ENCODE measurements at places on chromosomes 4 and X.

DNA sequence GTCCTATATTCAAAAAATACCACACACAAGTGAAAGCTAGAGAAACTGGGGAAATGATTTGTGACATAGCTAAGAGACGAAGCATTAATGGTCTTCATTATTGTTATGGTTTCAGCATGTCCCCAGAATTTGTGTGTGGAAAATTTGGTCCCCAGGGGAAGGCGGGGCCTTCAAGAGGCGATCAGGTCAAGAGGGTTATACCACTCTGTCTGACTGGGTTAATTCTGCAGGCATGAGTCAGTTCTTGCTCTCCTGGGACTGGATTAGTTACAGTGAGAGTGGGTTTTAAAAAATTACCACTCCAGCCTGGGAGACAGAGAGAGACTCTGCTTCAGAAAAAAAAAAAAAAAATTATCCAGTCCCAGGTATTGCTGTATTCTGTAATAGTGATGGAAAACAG is 2.1 kb upstream of the MTNR1A start:
- no peak for DNase-seq

DNA sequence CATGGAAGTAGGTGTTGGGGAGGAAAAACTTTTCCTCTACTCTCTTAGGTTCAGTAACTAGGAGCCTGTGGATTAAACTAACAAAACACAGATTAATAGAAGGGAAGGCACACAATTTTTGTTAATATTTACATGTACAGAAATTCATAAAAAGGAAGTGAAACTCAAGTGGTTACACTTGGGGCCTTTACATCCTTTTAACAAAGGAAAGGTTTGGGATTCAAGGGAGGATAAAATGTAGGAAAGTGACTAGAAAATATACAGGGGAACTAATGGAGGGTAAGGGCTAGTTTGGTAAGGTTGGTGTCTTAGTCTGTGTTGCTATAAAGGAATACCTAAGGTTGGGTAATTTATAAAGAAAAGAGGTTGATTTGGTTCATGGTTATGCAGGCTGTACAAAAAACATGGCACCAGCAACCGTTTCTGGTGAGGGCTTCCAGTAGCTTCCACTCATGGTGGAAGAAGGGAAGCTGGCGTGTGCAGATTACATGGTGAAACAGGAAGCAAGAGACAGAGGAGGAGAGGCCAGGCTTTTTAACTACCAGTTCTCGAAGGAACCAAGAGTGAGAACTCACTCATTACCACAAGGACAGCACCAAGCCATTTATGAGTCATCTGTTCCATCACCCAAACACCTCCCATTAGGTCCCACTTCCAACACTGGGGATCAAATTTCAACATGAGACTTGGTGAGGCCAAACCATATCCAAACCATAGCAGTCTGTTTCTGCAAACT is 124.4 kb downstream of the CHRDL1 start:
- DNase-seq = no peak

DNA sequence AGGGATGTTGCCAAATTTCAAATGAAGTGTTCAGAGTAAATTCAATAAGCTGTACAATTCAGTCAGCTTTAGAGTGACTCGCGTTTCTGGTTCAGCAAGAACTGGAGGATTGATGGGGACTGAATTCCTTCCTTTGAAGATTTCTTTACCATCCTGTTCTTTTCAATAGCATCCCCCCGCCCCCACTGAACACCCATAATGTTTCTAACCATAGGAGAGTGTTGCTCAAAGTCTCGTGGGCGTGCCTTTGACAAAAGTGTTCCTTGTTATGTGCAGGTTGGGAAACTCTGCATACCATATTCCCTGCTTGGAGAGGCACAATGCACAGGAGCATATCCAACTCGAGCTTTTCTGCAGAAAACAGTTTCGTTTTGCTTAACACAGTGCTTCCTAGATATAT is 323.5 kb upstream of the CASK start:
- no peak for DNase-seq

DNA sequence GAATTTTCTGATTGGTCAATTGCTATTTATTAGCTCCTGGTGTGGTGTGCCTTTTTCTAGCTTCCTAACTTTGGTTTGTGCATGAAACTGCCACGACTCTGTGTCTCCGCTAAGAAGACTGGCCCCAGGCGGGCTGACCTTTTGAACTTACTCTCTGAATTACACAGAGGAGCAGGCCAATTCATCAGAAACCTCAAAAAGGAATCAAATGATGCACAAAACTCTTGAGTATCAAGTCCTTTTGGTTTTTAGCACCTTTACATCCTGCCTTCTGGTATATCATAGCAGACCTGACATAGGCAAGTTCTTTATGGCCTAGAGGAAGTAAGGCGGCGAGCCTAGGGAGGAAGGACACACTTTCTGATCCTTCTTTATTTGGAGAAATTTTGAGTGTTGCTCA is 17.6 kb downstream of the TKTL1 start:
- no peak for DNase-seq

- DNase-seq = no peak
Measured at GRCh38 chr4:144181391-144181790, 40.9 kb upstream of the GYPA start.

GRCh38 chr4:56464581-56464980 is 2.8 kb upstream of the SRP72 start:
- no peak for DNase-seq

- no peak for DNase-seq
Measured at GRCh38 chrX:142977128-142977914, 48.4 kb upstream of the SPANXN4 start.

GRCh38 chrX:6985537-6985936 is 162.0 kb upstream of the STS start:
- DNase-seq = no peak

GRCh38 chrX:143632625-143633410 is 3.1 kb downstream of the SLITRK4 start:
- DNase-seq = no peak

DNA sequence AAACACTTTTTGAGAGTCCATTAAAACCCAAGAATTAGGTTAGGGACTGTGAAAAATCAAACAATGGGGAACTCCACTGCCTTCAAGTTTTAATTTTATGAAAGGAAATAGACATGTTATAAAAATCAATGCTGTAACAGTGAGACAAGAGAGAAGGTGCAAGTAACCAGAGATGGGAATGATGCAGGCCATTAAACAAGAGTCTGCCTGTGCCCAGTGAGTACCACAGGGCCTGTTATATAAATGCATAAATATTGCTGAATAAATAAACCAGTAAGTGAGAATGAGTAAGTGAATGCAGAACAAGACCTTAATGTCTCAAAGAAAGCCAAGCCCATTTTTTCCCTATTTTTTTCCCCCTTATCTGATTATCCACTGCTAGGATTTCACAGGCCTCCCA is 53.3 kb upstream of the BMP2K start:
- no peak for DNase-seq

- no peak for DNase-seq
Measured at GRCh38 chr4:3358656-3359055, 65.8 kb downstream of the RGS12 start.

DNA sequence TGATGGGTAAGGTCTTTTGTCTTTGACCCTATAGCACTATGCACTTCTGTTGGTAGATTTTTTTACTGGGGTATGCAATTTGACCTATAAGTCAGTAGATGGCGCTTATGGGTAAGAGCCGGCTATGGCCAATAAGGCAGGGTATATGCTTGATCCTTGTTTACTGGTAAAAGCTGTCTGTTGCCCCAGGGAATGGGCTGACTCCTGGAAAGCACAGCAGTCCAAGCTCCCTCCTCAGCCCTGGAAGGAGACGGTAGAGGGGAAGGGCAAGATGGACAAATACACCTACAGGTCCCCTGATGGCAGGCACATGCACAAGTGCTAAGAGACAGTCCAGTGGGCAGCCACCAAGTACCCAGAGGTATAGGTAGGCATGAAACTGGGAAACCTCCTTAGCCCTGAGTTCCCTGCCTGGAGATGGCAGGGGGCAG is 63.7 kb downstream of the ADAMTS3 start:
- DNase-seq = no peak

GRCh38 chr4:74055096-74055495 is 16.6 kb upstream of the CXCL3 start:
- DNase-seq = no peak

DNA sequence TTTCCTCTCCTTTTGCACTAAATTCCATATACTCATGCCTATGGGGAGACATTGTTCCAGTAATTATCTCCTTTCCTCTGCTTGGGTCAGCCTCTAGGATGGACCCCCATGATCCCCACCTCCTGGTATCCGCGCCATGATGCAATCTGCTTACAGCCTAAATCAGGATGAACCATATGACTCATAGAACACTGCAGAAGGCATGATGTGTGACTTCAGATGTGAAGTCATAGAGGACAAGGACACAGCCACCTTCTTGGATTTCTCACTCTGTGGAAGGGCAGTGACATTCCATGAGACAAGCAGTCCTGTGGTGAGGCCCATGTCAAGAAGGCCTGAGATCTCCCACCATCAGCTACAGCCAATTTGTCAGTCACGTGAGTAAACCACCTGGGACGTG is 9.0 kb upstream of the TMEM144 start:
- DNase-seq = no peak

- no peak for DNase-seq
Measured at GRCh38 chrX:12249997-12250396, 111.7 kb downstream of the FRMPD4 start.

DNA sequence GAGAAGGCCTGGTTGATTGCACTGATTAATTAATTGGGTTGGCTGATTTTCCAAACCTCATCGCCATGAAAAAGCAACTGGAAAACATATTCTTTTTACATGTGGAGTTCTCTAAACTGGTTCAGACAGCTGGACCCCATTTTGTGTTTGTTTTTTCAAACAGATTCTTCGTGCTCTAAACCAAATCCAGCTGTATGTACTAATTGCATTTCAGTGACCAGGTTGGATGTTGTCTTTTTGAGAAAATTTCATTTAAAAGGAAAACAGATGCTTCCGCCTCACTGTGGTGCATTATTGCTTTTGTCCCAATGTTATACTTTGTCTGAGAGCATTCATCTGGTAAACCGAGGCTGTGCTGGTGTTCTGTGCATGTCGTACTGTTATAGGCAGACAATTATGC is 67.8 kb upstream of the LNX1 start:
- no peak for DNase-seq

DNA sequence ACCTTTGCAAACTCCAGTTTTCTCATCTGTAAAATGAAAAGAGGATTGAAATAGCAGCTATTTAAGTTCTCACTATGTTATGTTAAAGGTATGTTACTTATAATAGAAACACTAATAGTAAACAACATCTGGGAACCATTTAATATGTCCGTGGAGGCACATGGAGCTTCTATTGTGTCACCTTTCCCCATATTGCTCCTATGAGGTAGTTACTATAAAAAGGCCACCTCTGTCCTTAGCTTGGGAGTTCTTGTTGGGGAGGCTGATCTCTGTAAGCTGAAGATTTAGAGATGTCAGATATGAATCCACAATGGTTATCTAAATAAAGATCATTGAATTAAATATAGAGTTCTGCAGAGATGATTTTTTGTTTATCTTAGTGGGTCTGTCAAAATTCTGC is 125.2 kb downstream of the FHIP1A start:
- DNase-seq = no peak

DNA sequence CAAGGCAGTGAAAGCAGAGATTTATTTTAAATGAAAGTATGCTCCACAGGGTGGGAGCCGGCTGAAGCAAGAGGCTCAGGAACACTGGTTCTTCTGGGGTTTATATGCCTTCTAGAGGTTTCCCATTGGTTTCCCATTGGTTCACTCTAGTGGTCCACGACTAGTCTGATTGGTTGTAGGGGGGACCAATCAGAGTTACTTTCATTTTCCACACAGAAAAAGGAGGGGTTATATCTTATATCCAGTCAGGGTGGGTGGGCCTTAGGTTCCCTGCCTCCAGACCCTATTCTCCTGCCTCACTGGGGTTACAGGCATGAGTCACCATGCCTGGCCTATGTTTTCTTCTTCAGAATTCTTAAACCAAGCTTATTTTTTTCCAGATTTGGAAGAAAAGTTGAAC is 101.6 kb downstream of the KLHL8 start:
- no peak for DNase-seq

DNA sequence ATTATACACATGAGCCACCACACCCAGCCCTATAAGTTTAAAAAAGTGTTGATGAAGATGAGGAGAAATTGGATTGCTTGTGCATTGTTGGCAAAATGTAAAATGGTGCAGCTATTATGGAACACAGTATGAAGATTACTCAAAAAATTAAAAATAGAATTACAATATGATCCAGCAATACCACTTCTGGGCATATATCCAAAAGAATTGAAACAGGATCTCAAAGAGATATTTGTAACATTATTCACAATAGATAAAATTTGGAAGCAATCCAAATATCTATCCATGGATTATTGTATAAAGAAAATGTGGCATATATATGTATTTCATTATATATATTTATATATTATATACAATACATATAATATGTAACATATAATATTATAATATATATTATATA is 515.6 kb upstream of the GNPDA2 start:
- DNase-seq = no peak

DNA sequence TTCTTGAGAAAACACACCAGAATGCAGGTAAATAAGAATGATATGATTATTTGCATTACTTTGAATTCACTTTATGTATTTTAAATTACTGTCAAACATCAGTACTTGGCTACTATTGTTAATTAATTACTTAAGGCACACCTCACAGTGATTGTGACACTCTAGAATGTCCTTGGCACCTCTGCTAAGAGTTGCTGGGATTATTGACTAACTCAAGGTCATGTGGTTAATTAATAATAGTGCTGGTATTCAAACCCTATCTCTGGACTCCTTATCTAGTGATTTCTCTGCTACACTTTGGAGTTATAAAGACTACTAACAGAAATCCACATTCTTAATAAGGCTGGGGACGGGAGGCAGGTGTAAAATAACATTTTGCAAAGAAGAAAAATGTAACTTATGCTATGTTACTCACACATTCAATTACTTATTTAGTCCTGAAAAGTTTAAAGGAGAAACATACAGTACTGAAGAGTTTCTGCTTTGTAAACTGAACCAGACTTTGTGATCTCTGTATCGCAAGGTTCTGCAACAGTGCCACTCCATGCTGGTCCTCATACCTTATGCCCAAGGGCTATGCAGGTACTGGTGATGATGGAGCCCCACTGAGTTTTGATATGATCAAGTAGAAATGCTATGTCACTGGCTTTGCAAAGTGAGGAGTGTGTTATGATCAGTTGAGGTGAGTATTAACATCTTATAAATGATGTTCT is 242.7 kb downstream of the MID1IP1 start:
- DNase-seq = no peak

- no peak for DNase-seq
Measured at GRCh38 chr4:180947425-180947824, 1295.8 kb upstream of the TENM3 start.
